Adrenal gland (tissue), 19 donors: ENCODE measurements at places on chromosomes 5 and 9. TPM values are rescaled to one million over a fixed set of nuclear protein-coding genes. Genes with fewer than 3 reads are reported as not detected.

DNA sequence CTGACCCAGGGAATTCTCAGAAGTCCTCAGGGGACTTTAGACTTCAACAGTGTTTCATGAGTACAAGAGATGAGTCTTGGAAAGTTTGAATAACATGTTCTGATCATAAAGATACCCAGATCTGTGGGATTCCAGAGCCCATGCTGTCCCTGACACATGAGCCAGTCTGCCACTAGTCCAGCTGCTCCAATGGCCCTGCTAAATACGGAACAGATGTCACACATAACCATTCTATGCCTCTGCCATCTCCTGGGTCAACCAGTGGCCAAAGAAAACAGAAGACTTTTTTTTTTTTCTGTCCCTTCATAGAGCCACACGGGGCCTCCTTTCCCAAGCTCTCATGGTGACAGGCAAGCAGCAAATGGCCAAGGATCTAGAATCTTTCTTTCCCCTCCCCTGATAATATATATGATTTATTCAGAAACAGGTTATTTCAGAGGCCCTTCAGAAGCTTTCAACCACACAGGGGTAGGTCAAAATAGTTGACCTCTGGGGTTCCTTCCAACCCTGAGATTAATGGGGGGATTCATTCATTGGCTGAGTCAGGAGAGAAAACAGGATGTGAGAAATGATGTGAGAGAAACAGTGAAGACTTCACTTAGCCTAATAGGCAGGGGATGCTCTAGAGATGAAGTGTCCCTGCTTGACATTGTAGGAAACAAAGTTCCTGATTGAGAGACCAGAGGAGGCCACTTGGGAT is 367.7 kb downstream of the CDK5RAP2 start:
- no peak overlapping the region for H3K27ac ChIP-seq
- no peaks in the 10 kb centered on the region for H3K27me3 ChIP-seq
- H3K36me3 ChIP-seq, result no peaks in the 10 kb centered on the region
- DNase-seq, result no peak
- H3K4me1 ChIP-seq, result no peaks in the 10 kb centered on the region

- H3K4me3 ChIP-seq, result no peak overlapping the region
- H3K4me1 ChIP-seq, result no peaks in the 10 kb centered on the region
- no peaks in the 10 kb centered on the region for H3K36me3 ChIP-seq
- no peaks in the 10 kb centered on the region for H3K27me3 ChIP-seq
These were observed 177.2 kb downstream of the PCSK5 start for GRCh38 chr9:76067696-76068095.

DNA sequence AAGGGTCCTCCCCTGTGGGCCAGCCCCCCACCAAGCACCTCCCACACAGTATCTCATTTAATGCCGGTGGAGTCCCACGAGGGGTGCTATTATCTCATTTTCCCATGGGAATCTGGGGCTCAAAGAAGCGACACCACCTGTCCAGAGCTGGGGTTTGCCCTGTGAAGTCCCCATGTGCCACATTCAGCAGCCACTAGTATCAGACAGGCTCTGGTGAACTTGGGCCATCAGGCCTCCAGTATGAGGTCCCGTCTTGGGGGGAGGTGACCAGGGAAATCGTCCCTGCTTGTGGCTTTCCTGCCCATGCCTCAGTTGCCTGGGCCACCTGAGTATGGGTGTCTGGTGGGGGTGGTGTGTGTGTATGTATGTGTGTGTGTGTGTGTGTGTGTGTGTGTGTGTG is 222.7 kb downstream of the PBX3 start:
- no peak overlapping the region for H3K27ac ChIP-seq
- no peak overlapping the region for H3K4me3 ChIP-seq
- H3K27me3 ChIP-seq, result no peaks in the 10 kb centered on the region
- no peaks in the 10 kb centered on the region for H3K4me1 ChIP-seq
- no peak for DNase-seq

GRCh38 chr5:96410013-96410412 is 23.0 kb downstream of the PCSK1 start:
- H3K27me3 ChIP-seq, result no peaks in the 10 kb centered on the region
- no peak for DNase-seq
- H3K27ac ChIP-seq, result no peak overlapping the region
- no peaks in the 10 kb centered on the region for H3K4me1 ChIP-seq

GRCh38 chr5:173268750-173269432 is 33.9 kb upstream of the NKX2-5 start:
- H3K27me3 ChIP-seq, result peaks cover 16% of the 10 kb centered on the region
- no peaks in the 10 kb centered on the region for H3K4me1 ChIP-seq
- DNase-seq, result no peak
- H3K27ac ChIP-seq, result no peak overlapping the region
- H3K36me3 ChIP-seq, result no peaks in the 10 kb centered on the region

- no peak overlapping the region for H3K27ac ChIP-seq
- H3K36me3 ChIP-seq, result no peaks in the 10 kb centered on the region
- no peaks in the 10 kb centered on the region for H3K4me1 ChIP-seq
- H3K4me3 ChIP-seq, result no peak overlapping the region
- DNase-seq, result no peak
These were observed 33.0 kb upstream of the SPINK14 start for GRCh38 chr5:148135091-148136048.

- H3K4me3 ChIP-seq, result no peak overlapping the region
- H3K4me1 ChIP-seq, result peaks cover 5% of the 10 kb centered on the region
- H3K27me3 ChIP-seq, result no peaks in the 10 kb centered on the region
- DNase-seq, result peak; percentile 93
These were observed 64.7 kb downstream of the STK10 start for GRCh38 chr5:172123269-172123692.

DNA sequence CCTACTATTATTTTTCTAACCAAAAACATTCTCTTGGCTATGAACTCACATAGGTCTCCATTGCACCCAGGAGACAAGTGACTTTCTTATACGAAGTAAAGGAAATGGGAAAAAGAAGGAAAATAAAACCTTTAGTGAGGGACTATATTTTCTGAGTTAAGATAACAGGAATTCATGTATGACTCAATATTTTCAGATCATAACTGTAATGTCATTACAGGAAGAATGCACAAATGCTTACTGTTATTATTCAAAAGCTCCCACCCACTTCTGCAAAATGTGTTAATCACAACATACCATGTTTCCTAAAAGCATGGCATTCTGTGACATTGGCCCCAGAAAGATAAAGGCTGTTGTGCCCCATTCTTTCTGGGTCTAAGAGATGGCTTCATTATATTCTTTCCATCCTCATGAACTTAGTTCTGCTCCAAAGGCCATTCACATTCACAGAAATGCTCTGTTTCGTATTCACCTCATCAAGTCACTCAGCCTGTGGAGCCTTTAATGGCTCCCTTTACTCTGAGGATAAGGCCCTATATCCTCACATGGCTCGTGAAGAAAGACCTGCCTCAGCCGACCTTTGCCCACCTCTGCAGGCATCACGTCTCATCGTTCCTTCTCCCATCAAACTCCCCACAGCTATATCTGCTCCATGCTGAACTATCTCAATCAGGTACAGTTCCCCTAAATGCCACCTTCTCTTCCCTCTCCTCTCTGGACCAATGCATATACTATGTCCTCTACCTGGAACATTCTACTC is 77.0 kb downstream of the ABCA1 start:
- DNase-seq, result peak; percentile 11
- peaks cover 29% of the 10 kb centered on the region for H3K4me1 ChIP-seq
- H3K4me3 ChIP-seq, result no peak overlapping the region
- H3K27me3 ChIP-seq, result no peaks in the 10 kb centered on the region
- H3K27ac ChIP-seq, result peak overlapping the region; percentile 47

DNA sequence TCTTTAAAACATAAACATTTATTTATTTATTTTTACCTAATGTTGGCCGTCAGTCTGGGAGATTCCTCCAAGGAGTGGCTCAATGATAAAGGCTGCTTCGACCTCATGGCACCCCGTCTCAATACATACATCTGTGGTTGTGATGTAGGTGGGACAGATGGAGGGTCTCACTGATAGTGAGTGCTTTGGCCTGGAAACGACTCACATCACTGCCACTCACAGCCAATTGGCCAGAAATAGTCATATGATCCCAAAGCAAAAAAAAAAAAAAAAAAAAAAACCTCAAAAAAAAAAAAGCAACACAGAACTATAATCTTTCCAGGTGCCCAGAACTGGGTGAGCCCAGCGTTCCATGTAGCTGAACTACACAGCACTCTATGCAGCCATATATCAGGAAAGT is 125.4 kb downstream of the PSAT1 start:
- no peaks in the 10 kb centered on the region for H3K4me1 ChIP-seq
- H3K27me3 ChIP-seq, result no peaks in the 10 kb centered on the region
- no peak for DNase-seq
- H3K4me3 ChIP-seq, result no peak overlapping the region
- H3K36me3 ChIP-seq, result no peaks in the 10 kb centered on the region

GRCh38 chr5:80230269-80230992 is 25.4 kb downstream of the SERINC5 start:
- H3K4me1 ChIP-seq, result peaks cover 9% of the 10 kb centered on the region
- H3K27ac ChIP-seq, result no peak overlapping the region
- no peak for DNase-seq
- no peaks in the 10 kb centered on the region for H3K36me3 ChIP-seq
- no peak overlapping the region for H3K4me3 ChIP-seq
- no peaks in the 10 kb centered on the region for H3K27me3 ChIP-seq

DNA sequence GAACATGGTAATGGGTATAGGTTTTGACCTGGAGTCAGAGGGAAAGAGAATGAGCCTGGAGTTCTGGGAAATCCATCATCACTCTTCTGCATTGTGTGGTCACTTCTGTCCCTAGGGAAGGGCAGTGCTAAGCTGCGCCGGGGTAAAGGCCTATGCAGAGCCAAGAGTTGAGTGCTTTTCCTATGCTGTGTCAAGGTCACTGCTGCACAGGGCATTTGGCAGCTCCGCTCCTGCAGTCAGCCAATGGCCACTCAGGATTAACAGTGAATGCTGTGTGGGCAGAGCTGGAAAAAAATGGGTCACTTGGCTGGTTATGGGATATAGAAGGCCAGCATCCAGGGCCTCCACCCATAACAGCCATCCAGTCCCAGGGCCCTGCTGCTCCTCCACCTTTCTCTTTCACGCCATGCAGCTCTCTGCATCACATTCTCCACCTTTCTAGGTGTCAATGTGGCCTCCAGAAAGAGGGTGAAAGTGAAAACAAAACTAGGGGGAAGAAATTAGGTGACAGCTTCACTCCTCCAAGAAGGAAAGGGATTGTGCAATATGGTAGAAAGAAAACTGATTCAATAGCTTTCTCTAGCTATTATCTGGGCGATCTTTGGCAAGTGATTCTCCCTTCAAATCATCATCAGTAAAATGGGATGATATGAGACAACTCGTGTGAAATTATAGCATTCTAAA is 279.3 kb upstream of the ANKRD55 start:
- H3K4me3 ChIP-seq, result no peak overlapping the region
- no peaks in the 10 kb centered on the region for H3K36me3 ChIP-seq
- H3K27me3 ChIP-seq, result no peaks in the 10 kb centered on the region
- H3K4me1 ChIP-seq, result peaks cover 36% of the 10 kb centered on the region
- H3K27ac ChIP-seq, result no peak overlapping the region

DNA sequence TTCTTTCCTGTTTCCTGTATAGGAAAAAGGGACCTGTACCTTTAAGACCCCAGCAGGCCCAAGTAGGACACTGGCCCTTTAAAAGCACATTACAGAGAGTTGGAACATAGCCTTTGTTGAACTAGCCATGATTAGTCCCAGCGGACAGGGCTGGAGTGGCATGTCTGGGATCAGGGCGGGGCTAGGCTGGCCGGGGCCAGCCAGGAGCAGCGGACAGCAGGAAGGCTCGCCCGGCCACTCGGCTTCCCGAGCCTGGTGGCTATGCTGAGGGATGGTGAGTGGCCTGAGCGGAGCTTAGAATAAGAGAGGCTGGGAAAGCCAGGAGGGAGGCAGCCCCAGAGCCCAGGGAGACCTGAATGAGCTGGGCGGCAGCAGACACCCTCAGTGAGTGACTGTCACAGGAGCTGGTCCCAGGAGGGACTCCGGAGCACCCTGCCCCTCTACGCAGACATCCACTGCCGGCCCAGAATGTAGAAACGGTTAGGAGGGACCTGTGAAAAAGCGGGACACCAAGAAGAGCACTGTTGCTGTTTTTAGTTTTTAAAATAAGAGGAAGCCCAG is 92.1 kb downstream of the DAB2IP start:
- peak overlapping the region; percentile 47 for H3K4me3 ChIP-seq
- DNase-seq, result peak; percentile 91
- peak overlapping the region; percentile 71 for H3K27ac ChIP-seq
- H3K27me3 ChIP-seq, result no peaks in the 10 kb centered on the region

DNA sequence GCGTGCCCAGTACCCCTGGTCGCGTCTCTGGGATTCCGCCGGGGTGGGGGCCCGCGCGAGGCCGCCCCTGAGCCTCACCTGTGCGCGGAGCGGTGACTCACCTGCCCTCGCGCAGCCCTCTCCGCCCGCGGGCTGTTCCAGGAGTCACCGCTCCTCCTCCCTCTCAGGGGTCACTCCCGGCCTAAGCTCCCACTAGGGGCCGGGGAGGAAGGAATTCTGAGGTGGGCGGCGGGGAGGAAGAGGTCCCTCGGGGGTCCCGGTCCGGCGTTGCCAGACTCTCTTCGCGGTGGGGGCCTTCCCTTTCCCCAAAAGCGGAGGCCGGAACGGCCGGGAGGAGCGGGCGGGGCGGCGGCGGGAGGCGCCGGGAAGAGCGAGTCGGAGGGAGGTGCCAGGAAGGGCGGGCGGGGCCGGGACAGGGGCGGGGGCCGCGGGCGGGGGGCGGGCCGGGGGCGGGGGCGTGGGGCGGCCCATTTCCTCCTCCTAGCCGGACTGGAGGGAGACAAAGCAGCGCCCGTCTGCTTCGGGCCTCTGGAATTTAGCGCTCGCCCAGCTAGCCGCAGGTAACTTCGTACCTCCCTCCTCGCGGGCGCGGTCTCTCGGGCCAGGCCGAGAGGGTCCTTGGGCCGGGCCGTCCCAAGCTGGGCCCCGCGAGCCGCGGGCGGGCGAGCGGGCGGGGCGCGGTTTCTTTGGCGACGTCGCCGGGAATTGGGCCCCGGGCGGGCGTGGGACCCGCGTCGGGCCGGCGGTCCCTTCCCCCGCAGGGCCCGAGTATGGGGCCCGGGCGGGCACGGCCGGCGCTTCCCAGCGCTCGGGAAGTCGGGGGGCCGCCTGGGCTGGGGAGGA is at the start of gene CTNNA1:
CTNNA1 (plus strand) TSS at position 475 of the 843 bp plus-strand sequence. CDS start 28,500 bp downstream, outside the sequence.
- no peaks in the 10 kb centered on the region for H3K27me3 ChIP-seq
- H3K27ac ChIP-seq, result peak within 1 kb of the TSS; percentile 98
- peaks cover 3% of the 10 kb centered on the region for H3K36me3 ChIP-seq
- peaks cover 17% of the 10 kb centered on the region for H3K4me1 ChIP-seq

AUH gene
- 70.3 TPM for total RNA-seq

SLC6A7 gene
- not detected for total RNA-seq

CMYA5 gene
- total RNA-seq, result 0.11 TPM

IL3 gene
- total RNA-seq, result not detected
